Thoracic aorta (tissue), 2 donors: ENCODE measurements at places on chromosomes 11 and 22.

GRCh38 chr11:5345831-5346230, 2.5 kb upstream of the OR51B5 start:
- DNase-seq, result no peak

GRCh38 chr11:98289617-98290263, 731.0 kb upstream of the CNTN5 start:
- DNase-seq, result no peak

- no peak for DNase-seq
Observed at GRCh38 chr11:79045800-79046304, 395.0 kb downstream of the TENM4 start.

DNA sequence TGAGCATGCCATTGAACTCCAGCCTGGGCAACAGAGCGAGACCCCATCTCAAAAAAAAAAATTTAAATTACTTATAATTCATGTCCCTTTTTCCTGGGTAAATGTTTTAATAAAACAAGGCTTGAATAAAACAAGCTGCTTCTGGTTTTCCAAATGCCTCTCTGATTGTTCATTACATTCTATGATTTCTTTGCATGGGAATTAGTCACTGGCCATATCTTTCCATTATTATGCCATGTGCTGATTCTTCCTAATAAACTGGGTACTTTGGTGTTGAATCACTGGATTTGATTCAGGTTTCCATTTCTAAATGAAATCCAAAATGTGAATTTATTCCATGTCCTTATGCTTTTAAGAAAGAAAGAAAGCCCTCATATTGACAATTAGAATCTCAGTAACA, 42.6 kb downstream of the ZNF215 start:
- DNase-seq, result no peak

GRCh38 chr11:117909611-117910382, 19.4 kb downstream of the TMPRSS13 start:
- DNase-seq, result no peak

- no peak for DNase-seq
Observed at GRCh38 chr22:47395481-47395880, 633.0 kb downstream of the TBC1D22A start.

DNA sequence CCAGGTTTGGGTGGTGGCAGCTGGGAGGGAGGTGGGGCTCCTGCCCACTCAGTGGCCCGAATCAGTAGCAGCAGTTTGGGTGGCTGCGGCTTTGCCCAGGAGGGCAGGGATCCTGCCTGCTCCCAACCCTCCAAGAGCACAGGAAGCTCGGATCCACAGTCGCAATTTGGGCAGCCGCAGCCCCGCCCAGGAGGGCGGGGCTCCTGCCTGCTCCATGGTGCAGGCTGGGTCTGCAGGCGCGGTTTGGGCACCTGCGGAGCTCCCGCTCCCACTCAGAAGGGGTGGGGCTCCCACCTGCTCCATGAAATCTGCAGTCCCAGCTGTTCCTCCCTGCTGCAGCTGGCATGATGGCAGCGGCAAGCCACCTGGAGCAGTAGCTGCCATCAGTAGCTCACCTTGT, 38.1 kb upstream of the CALCB start:
- no peak for DNase-seq
